GDM1 (cell line): ENCODE measurements at places on chromosomes 1 and 21.

- DNase-seq: peak; percentile 44
Observed at GRCh38 chr1:94801919-94802546, 18.1 kb upstream of the SLC44A3 start.

DNA sequence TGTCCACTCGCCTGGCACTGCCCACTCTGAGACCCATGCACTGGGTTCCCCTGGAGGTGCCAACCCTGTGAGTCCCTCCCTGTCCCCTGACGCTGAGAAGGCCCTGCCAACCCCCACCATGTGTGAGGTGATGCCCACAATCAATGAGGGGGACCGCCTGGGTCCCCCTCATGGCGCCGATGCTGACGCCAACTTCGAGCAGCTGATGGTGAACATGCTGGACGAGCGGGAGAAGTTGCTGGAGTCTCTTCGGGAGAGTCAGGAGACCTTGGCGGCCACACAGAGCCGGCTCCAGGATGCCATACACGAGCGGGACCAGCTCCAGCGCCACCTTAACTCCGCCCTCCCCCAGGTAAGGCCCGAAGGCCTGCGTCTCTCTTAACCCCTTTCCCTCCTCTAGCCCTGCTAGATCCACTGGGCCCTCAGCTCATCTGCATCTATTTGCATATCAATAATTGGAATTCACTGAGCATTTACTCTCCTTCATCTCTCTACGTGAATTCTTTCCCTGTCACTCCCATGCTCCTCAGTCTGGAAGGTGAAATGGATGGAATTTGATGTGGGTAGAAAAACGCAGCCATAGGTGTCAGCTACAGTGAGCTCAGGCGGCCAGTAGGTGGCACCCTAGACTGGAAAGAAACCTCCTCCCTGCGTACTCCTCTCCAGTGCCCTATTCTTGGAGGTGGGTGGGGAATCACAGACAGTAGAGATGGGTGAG lies 12.8 kb downstream of the PPFIA4 start:
- peak; percentile 38 for DNase-seq

DNA sequence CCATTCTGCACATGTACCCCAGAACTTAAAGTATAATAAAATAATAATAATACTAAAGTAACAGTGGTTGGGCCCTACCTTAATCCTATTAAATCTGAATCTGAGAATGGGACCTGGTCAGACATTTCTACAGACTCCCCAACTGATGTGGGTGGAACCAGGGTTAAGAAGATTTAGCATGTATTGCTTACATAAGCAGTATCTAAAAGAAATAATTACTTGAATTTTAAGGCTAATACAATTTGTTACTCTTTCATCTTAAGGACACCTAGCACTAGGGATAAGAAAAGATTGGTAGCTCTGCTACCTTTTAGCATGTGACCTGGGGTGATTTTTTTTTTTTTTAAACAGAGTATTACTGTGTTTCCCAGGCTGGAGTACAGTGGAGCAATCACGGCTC lies 79.4 kb downstream of the IVNS1ABP start:
- no peak for DNase-seq

DNA sequence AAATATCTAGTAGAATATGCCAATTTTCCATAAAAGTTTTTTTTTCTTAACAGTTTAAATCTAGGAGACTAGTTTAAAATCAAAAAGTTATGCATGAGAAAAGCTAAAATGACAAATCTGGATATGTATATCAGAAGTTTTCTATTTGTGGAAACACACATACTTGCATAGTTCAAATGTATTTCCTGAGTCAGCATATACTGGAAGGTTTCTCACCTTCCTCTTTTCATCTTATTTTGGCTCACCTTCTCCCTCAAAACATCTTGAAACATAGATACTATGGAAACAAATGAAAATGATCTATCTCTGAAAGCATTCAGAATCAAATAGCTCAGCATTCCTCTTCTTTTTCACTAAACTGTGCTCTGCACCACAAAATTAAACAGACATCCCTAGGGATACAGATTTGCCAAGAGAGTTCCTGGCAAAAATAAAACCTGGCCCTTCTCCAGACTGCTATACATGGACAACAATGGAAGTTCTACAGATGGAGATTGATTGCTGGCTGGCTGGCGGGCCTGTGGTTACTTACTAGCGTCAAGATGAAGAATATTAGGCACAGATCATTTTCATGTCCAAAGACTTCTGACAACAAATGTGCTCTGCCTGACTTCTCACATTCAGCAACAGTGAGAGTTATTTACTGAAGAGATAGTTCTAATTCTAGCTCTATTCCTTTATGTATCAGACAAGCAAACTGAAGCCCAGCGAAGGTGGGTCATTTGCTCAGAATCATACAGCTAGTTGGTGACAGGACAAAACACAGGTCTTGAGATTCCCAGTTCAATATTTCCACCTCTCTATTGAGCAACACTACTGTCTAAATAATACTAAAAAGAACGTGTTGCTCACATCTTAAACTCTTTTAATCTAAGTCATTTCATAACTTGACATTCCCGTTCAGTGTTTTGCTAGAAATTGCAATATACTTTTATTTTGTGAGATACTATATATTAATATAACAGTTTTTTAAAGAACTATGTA lies 26.6 kb downstream of the DIPK1A start:
- DNase-seq: no peak

DNA sequence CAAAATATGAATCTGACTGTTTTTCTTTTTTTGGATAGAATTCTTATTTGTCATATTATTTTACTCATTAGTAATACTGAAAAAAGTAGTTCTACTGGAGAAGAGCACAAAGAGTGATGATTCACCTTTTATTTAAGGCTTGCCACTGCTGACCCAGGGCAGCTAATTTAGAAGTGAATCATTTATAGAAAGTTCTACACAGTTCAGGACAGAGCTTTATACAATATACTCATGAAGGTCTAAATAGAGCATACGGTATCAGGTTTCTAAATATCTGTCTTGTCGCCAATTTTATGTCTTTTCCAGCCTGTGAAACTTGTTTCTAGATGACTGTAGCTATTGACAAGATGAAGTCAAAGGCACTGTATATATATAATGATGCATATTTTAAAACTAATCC lies 25.0 kb downstream of the GIPC2 start:
- no peak for DNase-seq

- DNase-seq: no peak
Observed at GRCh38 chr1:90411185-90411584, 305.9 kb downstream of the BARHL2 start.

DNA sequence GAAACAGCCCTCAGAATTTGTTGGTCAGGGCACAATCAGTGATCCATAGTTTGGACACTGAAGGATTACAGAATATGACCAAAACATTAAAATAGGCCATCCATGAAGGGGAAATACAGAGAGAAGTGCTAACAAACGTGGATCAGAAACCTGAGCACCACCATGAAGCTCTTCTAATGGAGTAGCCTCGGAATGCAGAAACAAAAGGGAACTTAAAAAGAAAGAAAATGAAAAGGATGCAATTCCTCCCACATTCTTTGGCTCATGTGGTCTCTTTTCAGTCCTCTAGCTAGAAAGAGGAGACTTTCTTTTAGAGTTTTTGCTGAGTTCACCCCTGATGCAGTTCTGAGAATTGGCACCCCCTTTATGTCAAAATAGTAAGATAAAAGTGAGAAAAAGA lies 989.8 kb upstream of the B3GALT2 start:
- DNase-seq: no peak

GRCh38 chr1:245956225-245956624 lies 550.9 kb downstream of the SMYD3 start:
- no peak for DNase-seq

DNA sequence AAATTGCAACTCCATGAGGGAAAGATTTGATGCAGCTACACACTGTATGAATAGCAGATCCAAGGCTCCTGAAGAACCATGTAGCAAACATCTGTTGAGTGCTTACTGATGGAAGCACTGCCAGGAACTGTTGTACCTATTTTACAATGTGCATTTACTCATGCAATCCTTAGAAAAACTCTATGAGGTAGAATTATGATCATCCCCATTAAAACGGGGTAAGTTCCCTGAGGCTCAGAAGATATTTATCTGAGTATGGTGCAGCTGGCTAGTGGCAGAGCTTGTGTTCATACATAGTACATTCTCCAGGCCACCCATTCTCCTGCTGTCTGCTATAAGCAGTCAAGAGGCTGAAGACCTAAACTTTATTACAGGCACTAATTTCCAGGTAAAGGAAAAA lies 54.4 kb upstream of the C8B start:
- no peak for DNase-seq

- no peak for DNase-seq
Observed at GRCh38 chr21:29215709-29216108, 83.0 kb upstream of the BACH1 start.

DNA sequence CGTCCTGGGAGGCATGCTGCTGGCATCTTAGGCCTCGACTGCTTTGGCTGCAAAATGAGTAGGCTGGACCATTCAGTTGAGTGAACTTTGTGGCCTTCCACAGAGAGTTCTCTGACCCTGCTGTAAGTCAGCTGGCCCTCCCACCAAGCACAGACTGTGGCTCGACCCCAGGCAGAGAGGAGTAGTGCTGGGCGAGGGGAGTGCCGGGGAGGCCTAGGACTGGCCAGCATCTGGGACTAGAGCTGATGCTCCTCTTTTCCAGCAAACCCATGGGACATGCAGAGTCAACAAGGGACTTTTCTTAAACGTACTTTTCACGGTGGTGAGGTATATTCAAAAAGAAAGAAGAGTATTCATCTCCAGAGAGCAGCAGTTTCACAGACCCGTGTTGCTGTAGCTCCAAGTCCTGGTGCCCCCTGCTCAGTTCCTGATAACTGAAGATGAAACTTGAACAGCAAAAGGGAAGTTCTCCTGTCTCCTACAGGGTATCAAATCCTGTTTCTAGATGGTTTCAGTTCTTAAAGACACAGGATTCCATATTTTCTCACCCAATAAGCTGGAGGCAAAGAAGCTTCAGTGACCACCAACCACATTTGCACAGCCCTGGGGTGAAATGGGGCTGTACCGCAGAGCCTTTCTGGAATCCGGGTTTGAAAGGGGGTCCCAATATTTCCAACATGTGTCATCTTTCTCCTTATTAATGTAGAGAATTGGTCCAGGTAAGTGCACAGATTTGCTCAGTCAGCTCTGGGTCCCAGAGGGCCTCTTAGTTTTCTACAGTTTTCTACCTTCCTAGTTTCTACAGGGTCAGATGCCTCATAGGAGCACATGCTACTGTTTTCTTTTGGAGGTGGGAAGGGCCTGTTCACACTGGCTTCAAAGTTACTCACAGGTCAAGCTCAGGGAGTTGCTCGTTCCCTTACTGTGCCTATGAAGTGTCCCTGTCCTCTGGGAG lies 20.9 kb downstream of the BATF3 start:
- DNase-seq: no peak

- no peak for DNase-seq
Observed at GRCh38 chr1:51741121-51741681, 124.3 kb downstream of the OSBPL9 start.

GRCh38 chr21:44965251-44966022 lies 25.6 kb downstream of the SLX9 start:
- DNase-seq: no peak

DNA sequence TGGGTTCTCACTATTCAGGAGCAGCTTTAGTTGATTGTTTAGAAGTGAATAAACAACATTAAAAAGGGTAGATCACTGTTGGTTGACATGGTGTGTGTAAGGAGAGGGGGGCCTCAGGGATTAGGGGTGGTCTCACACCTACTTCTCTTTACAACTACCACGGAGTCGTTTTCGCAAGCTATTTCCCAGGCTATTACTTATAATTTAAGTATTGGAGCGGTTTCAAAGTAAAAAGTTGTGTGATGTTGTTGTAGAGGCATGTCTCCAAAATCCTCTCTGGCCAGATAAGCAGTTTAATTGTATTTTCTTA lies 1.3 kb downstream of the GPSM2 start:
- no peak for DNase-seq

GRCh38 chr1:229114315-229114714 lies 156.6 kb upstream of the RAB4A start:
- DNase-seq: no peak

DNA sequence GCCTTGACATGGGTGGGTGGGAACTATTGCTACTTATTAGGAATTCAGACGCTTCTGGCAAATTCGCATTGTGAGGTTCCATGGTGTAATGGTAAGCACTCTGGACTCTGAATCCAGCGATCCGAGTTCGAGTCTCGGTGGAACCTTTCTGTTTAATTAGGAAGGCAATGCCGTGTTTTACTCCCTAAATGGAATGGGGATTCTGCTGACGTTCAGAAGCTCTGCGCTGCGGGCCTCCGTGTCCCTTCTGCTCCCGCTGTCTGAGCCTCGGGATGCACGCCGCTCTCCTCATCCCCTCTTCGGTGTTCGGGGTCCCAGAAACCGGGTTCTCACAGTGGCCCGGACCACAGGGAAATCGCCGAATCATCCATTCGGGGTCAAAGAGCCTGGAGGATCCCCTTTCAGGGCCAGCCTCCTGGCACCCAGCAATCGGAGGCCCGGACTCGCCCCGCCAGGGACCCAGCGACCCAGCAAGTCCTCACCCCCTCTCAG lies 280.3 kb downstream of the FAM72C start:
- DNase-seq: no peak
